ENCODE measurements at places on chromosomes 6 and 20.

DNA sequence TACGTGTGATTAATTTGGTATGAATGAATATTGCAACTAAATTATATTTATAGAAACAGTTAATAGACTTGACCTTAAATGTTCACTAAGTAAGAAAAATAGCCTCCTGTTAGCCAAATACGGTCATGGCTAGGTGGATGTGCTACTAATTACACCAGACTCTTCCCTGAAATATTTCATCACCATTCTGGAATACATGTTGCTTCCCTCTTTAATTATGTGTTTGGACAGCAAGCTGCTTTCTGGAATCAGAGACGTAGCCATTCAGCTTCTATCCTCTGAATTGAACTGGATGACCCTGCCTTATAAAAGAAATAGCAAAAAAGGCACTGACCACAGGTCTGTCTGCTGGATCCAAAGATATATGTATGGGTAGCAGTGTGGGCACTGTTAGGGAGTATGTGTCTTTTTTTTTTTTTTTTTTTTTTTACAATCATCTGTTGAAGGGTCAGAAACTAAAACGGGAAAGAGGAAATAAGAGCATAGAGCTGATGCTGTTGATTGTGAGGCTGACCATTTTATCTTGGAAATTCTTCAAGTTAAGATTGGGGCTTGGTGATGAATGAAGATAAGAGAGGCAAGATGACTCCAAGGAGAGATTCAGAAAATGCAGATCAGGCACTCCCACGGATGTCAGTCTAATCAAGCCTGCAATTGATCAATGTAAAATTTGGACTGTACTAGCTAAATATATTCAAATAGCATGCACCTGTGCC lies 283.2 kb upstream of the HSF2 start:
- peak; percentile 72 for DNase-seq

DNA sequence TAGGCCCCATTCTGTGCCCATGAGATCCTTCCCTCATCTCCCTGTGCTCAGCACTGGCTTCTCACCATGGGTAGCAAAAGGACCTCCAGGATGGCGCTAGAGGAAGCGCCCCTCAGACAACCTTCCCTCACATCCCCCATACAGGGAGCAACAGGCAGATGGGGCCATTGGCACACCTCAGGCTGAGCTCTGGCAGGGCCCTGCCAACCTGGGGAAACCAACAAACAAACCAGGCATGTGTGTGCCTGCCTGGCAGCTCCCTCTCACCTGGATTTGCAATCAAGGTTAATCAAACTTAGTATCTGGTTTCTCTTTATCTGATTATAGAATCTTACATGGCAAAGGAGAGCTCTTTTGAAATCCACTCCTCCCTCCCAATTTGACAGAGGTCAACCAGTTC lies 134.9 kb downstream of the SLC23A2 start:
- no peak for DNase-seq

- no peak for DNase-seq
These were observed 65.2 kb upstream of the PIM1 start for GRCh38 chr6:37104824-37105147.

DNA sequence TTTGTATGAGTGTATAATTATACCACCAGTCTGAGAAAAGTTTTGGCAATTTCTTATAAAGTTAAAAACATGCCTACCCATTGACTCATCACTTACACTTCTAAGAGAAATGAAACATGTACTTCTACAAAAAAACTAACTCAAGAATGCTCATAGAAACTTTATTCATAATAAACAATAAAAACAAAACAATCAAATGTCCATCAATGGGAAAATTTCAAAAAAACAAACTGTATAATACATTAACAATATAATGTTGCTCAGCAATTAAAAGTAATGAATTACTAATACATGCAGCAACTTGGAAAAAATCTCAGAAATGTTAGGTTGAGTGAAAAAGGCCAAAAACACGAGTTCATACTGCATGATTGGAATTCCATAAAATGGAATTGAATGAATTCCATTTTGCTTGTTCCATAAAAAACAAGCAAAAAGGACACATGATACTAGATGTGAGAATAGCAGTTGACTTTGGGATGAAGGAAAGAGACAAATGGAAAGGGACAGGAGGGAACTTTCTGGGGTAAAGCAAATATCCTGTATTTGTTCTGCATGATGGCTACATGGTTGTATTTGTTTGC lies 726.6 kb downstream of the RFPL4B start:
- no peak for DNase-seq

DNA sequence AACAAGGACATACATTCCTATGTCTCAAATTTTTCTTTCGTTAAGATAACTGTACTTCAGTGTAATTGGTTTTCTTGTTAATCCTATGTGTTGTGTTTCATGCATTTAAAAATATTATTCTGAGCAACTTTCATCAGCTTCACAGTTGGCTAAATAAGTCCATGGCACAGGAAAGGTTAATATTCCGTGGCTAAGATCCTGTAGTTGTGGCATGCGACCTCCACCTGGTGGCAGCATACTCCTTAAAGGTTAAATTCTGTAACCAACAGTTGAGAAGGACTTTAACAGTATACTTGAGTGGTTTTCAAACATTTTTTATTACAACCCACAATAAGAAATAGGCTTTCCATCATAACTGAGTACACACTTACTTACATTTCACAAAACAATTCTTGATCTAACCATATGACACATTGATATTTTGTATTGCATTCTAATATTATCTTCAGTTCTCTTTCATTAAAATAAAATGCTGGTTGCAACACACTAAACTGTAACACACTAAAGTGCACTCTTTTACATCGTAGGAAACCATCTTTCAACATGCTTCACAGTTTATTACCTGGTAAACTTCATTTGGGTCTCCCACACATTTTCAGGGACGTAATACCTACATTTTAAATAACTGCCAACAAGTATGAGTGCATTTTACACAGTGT lies 118.3 kb downstream of the SLX4IP start:
- peak; percentile 45 for DNase-seq

DNA sequence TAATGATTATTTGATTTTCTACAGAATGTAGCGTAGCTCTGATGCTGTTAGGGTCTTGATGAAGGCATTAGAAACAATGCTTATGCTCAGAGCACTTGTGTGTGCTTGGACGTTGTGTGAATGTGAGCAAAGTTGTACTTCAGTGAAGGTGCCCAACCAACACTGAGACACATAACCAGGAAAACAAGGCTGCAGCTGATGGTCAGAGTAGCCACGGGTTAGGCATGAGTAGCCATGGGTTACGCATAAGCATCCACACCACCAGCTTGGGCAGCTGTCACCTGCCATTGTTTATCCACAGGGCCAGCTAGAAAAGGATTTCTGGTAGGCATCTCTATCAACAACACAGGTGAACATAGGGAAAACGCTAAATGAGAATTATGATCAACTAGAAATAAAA lies 326.6 kb downstream of the NRN1 start:
- no peak for DNase-seq

- DNase-seq = no peak
These were observed 50.1 kb downstream of the SSR1 start for GRCh38 chr6:7262746-7263518.

DNA sequence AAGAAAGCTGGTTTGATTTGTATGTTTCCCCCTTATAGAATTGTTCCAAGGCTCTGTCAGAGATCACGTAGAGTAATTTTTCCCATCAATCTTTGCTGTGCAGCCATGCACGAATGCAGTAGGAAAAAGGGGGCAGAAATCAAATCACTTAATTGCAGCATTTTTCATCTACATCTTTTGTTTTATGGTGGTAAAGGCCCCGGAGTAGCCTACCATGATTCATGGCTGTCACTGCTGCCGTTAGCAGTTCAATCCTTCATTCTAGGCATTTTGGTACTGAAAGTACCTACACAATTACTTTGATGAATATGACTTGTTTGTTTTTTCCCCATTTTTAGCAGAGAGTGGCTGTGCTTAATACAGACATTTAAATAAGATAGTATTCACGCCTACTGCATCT lies 631.9 kb upstream of the MMS22L start:
- no peak for DNase-seq

DNA sequence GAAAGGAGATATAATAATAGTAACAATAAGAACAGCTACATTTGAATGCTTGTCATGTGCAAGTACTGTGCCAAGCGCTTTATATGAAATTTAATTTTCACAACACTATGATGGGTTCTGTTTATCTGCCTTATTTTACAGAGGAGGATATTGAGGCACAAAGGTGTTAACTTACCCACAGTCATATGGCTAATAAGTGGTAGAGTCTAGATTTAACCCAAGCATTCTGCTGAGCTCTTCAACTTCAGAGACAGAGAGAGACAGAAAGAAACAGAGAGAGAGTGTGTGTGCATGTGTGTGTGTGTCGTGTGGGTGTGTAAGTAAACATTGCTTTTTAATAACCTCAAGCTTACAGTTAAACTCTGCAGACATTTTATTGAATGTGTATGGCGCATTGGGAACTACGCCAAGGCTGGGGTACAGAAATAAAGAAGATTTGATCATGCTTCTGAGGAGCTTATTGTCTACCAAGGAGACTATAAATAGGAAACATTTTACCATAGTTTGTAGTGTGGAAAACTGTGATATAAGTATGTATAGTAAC lies 12.9 kb downstream of the TBPL1 start:
- DNase-seq = no peak

- DNase-seq = no peak
These were observed 295.8 kb downstream of the PREX1 start for GRCh38 chr20:48532028-48532427.

GRCh38 chr6:46039646-46040045 lies 24.0 kb upstream of the CLIC5 start:
- no peak for DNase-seq

- no peak for DNase-seq
These were observed 101.3 kb downstream of the COL21A1 start for GRCh38 chr6:56146086-56146485.

GRCh38 chr20:50144362-50144761 lies 9.2 kb downstream of the PEDS1 start:
- no peak for DNase-seq

DNA sequence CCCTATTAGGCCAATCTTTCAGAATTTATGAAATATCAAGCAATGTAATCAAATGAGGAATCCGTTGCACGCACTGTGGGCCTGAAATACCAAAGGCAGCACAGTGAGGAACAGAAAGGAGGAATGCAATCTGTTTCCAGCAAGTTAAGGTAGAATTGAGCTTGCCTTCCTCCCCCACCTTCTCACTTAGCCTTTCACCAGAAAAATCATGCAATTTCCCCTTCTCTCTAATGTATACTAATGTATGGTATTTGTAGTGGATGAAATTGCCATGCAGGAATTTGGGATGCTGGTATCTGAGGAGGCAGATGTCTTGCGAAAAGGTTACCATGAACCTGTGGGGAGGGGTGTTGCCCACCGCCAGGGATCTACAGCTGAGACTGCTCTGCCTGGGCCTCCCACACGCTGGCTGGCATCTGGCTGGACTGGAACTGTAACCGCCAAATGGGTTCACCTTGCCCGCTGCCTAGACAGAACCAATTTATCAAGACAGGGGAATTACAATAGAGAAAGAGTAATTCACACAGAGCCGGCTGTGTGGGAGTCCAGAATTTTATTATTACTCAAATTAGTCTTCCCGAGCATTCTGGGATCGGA lies 222.4 kb upstream of the MYLIP start:
- no peak for DNase-seq

- DNase-seq = no peak
These were observed 32.0 kb upstream of the POPDC3 start for GRCh38 chr6:105211831-105212230.

DNA sequence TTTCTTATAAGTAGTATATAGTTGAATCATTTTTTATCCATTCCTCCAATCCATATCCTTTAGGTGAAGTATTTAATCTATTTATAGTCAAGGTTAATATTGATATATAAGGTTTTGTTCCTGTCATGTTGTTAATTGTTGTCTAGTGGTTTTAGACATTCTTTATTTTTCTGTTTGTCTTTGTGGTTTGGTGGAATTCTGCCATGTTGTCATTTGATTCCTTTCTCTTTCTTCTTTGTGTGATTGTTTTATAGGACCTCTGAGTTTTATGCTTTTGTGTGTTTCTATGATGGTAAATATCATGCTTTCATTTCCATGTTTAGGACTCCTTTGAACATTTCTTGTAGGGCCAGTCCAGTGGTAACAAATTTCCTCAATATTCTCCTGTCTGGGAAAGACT lies 450.3 kb upstream of the BTBD3 start:
- no peak for DNase-seq

DNA sequence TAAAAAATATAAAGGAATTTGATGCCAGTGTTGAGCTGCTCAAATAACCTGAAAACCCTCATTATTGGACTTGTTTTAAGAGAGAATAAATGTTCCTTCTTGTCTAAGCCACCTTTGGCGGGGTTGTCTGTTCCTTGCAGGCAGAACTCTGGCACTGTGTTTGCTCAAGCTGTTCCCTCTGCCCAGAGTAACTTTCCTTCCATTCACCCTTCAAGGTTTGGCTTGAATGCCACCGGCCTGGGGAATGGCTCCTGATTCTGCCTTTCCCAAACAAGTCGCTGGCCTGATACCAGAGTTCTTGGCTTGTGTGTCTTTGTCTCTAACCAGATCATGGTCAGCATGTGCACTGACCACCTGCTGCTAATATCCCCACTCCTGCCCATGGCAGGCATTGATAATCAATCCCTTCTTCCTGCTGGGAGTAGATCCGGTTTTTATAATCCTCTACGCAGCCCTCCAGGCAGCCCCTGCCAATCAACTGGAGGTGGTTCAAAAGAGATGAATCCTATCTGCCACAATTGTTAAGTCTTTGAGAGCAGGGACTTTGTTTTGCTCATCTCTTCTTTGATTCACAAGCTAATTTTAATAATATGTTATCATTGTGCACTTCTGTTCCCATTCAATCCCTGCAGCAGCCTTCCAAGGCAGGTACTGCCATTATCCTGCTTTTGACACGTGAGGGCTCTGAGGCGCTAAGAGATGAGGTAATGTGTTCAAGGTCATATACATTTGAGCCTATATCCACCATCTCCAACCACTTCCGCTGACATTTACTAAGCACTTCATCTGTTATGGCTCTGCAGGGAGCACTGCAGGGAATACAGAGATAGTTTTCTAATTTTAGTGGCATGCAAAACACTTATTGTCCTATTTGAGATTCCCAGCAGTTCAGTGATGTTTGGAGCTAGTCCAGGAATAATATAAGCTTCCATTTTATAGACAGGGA lies 3.1 kb upstream of the CCM2L start:
- no peak for DNase-seq

GRCh38 chr6:126945150-126945685 lies 173.3 kb upstream of the RSPO3 start:
- DNase-seq = peak; percentile 38

DNA sequence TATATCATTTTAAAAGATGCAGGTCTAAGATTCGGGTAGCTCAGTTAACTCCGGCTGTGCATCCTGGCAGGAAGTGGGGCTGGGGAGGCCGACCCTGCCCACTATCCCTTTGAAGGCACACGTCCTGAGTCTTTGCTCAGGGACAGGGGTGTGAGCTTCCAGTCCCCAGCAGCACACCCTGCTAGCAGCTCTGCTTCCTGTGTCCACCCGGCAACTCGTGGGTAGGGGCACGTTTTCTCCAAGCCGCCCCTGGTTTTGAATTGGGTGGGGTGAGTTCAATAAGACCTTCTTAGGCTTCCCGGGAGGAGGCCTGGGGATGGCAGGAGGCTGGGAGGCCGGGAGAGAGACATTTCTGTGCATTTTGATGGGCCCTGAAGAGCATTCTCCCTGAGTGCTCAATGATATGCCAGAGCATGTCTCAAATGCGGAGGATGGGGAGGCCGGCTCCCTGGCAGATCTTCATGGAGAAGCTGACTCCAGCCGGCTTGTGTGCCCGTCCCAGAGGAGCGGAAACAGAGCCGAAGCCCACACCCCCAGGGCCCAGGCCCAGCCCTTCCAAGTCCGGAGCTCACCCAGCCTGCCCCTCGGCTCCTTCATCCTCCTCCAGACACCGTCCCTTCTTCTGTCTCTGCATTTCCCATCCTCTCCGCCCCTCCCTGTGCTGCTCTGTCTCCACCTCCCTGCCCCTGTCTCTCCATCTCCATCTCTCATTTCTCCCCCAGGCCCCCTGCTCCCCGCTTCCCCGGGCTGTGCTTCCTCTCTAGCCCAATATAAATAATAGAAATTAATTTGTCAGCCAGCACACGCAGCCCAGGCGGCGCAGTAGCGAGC lies 36.3 kb upstream of the ZFAND3 start:
- no peak for DNase-seq

Measured in forelimb muscle (tissue), 1 donor.